Stimulated activated CD4-positive, alpha-beta T cell treated with anti-CD3 and anti-CD28 coated beads, TNF-alpha, amount 100 ng/mL, for 48 hours (primary cell): ENCODE measurements at places on chromosomes 1 and 21.

DNA sequence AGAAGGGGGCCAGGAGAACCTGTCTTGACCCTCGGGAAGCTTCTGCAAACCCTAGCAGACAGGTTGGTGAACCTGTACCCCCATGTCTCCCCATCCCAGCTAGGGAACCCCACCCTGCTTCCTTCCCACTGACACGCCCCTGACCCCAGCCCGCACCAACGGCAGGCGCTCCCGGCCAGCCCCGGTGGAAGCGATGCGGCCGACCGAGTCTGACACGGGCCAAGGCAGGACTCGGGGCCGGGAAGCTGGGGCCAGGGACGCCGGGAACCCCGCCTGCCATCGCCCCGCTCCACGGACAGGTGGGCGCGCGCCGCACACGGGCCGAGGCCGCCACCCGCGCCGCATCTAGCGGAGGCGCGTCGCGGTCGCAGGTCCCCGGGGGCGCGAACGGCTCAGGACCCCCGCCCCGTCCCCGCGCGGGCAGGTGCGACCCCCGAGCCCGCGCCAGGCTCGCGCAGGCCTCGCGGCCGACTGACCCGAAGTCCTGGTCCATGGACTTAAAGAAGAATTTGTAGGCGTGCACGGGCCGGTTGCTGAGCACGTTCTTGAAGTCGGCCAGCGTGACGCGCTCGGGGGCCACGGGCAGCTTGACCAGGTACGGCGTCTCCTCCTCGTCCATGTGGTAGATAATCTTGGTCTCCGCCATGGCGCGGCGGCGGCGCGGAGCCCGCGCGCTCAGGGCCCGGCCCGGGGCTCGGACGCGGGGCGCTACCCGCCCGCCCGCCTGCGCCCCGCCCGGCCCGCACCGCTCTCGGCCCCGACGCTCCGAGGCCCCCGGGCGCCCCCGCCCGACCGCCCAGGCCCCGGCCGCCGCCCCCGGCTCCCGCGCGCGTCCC, 580 bp downstream of the DVL1 start:
- DNase-seq = no peak

GRCh38 chr21:37231249-37231645, 35.9 kb downstream of the VPS26C start:
- DNase-seq = no peak

GRCh38 chr1:33502726-33503125, 30.3 kb downstream of the ZSCAN20 start:
- no peak for DNase-seq

- DNase-seq = no peak
Observed at GRCh38 chr1:230570724-230571360, 71.4 kb upstream of the COG2 start.

- no peak for DNase-seq
Observed at GRCh38 chr1:166485620-166486019, 318.8 kb upstream of the FAM78B start.

GRCh38 chr1:247679639-247680038, at the start of gene OR13G1:
Gene OR13G1, minus strand, starts transcription at chr1:247679739. Its CDS starts 6,698 bp downstream, at chr1:247673041.
- DNase-seq = no peak

DNA sequence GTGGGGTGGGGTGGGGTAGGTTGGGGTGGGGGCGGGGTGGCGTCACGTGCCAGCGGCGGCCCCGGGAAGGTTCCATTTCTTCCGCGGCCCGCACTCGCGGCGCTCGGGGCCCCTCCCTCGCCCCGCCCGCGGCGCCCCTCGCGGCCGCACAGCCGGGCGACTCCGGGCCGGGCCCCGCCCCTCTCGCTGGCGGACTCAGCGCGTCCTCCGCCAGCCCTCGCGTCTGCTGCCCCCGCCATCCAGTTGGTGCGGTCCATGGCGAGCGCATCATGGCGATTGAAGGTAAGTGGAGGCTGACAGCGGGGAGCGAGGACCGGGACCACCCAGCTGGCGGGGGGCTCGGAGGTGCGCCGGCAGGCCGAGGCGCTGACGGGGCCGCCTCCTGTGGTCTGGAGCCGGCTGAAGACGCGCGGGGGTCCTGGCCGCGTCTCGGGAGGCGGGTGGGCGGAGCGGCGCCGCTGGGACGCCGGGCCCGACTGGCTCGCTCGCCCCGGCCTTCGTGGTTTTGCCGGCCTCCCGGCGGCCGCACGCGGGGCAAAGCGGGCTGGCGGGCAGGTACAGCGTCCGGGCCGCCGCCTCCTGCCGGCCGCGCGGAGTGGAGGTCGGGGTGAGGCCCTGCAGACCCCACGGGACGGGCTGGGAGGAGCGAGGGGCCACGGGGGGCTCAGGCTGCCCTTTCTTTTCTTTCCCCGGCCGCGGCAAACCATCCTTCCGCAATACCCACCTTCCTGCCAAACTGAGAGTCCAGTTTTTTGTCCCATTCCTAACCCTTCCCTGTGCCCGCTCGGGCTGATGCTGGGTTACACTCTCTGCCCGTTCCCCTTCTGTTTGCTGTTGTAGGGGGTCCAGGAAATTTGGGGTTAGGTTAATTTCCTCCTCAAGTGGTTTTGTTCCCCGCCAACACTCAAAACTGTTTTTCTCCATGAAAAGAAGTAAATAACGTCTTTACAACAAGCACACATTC, at the start of gene SYT14:
SYT14 (plus strand) TSS at position 222 of the 964 bp plus-strand sequence; CDS start at position 270, 48 bp downstream.
- DNase-seq = no peak

DNA sequence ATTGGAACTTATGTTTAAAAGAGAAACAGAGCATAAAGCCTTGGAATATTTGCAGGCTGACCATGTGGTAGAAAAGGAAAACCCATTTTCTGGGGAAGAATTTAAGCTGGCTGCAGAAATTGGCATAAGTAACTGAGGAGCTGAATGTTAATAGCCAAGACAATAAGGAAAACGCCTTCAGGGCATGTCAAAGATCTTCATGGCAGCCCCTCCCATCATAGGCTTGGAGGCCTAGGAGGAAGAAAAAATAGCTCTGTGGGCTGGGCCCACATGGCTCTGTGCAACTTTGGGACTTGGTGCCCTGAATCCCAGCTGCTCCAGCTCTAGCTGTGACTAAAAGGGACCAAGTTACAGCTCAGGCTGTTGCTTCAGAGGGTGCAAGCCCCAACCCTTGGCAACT, 51.5 kb downstream of the CTH start:
- DNase-seq = no peak

GRCh38 chr1:238681021-238681420, 705.3 kb upstream of the CHRM3 start:
- DNase-seq = no peak

DNA sequence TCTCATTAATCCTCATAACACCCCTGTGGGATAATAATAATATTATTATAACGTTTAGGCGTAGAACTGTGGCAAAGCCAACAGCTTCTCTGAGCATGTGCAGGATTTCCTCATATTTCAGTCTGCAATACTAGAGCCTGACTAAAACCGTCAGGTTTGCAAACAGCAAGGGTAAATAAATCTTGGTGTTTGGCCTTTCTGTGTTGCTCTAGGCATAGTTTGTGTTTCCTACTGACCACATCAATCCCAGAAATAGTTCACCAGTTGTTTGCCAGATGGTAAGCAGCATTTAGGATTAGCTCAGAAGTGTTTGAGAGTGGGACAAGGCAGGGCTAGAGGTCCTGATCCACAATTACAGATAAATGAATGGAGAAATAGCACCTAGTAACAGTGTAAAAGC, 2.8 kb upstream of the KCNA3 start:
- no peak for DNase-seq

GRCh38 chr1:32471695-32472362, 7.0 kb downstream of the ZBTB8B start:
- DNase-seq = no peak

DNA sequence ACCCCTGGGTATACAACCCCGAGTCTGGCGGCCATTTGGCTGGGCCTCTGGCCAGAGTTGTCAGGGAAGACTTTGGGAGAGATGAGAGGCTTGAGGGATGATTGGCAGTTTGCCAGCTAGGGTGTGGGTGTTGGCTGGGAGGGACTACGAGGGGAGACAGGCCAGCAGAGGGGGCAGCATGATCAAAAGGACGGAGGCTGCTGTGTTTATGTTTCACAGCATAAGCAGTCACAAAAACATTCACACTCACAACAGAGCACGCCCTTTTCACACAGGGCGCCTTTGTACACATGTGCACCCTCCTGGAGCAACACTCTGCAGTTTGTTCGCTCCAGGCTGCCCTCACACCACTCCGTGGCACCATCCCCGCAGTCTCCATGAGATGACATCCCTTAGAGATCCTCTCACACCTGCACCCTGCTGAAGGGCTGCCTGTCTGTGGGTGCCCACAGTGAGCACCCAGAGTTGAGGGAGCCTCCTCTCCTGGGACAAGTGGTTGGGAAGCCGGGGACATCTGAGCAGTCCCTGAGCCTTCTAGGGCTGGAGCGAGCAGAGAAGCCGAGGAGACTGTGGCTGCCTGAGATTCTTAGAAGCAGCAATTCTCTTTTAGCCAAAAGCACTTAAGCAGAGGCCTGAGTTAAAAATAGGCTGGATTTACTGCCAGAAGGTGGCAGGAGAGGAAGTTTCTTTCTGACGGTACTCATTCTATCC, 15.4 kb downstream of the EFNA3 start:
- no peak for DNase-seq

GRCh38 chr21:41916888-41917433, 36.9 kb downstream of the C2CD2 start:
- DNase-seq = no peak

GRCh38 chr1:48960320-48960719, 183.6 kb upstream of the BEND5 start:
- DNase-seq = no peak

DNA sequence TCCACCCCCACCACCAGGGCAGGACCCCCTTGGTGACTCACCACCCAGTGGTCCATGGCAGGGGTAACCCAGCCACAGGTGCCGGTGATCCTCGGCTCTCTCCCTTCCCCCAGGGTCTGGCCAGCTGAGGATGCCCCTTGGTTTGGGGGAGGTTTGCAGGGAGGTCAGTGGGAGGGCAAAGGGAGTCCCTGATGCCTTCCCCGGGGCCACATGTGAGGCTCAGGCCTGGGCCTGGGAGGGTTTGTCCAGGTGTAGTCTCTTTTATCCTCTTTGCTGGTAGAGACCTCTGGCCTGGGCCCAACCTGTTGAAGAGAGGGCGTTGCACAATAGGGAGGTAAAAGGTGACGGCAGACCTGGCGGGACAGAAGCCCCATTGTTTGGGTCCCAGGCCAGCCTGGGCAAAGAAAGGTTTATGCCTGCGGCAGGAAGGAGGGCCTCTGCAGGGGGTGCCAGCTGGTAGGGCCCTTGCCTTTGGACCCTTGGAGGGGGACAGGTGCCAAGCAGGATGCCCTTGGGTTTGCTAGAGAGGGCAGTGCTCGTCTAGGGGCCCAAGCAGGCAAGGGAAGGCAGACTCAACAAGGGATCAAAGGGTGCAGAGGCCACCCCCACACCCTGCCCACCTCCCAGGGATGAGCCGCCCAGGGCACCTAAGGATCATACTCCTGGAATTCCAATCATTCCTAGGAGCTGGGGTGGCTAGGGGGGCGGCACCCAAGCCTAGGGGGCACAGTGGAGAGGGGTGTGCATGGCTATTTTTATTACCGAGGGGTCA, 760 bp upstream of the TINAGL1 start:
- no peak for DNase-seq

GRCh38 chr1:67515324-67516080, 85.3 kb upstream of the SERBP1 start:
- no peak for DNase-seq

DNA sequence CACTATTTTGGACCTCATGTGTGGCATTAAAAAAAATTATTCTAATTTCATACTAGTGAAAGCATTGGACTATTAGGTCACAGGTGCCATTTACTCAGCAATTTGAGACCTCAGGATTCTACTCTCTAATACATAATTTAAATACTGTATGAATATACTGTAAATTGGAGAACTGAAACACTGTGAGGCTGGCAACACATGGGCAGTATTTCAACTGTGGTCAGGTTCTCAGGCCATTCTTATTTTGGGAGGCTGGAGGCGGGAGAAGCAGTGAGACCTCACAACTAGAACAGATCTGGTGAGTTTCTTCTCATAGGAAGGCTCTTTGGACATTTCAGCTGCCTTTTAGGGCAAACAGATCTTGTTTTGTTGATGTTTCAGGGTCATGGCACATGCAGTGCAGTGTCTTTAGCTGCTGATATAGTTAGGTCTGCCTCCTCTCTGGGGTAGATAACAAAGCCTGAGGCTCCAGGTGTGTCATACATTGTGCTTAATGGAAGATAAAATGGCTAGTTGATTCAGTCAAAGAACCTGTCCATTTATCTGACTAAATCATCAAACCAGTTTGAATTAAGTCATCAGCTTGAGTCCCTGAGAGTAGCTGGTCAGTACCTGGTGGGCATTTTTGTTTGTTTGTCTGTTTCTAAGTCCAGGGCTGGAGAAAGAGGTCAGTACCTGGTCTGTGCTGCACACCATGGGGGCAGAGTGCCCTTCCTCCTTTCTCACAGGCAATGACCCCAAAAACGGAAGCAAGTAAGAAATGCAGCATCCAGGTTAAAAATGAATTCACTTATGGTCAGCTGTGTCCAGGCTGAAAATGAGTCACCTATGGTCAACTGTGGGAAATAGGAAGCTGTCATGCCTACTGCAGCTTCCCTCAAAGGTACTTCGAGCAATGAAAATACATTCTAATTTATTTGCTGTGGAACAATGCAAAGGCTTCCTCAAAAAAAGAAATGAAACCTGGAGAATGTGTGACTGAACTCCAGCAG, 216.2 kb downstream of the SDCCAG8 start:
- DNase-seq = no peak

DNA sequence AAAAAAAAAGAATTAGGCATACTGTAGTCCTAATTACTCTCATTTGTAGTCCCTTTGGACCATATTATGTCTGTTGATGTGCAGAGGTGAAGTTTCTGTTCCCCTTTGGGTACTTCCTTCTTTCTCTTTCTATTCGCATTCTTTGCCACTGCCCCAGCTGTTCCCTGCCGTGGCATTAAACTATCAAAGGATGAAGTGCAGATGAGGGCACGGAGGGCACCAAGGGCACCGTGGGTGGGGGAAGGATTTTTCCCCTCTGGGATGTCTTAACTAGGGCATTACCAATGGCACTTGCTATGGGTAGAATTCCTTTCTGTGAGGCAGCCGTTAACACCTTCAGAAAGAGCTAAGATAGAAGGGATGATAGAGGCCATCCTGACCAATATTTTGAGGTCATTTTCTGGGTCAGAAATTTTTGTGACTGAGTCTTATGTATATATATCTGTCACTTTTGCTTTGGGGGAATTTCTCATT, 4.9 kb upstream of the MAPKAPK2 start:
- no peak for DNase-seq

DNA sequence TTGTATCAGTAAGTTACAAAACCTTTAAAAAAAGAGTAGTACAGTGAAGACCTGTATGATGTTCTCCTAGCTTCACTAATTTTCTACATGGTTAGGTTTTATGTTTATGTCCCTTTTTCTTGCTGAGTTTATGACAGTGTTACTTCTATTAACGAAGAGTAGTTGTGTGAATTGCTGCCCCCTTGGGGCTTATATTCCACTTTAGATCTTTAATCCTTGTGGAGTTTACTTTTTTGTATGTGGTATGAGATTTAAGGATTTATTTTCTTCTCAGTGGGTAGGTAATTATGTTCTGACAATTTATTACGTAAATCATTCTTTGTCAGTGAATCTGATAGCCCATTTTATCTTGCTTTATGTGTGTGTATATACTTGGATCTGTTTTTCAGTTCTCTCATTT, 14.8 kb downstream of the KCTD3 start:
- DNase-seq = no peak

- peak; percentile 29 for DNase-seq
Observed at GRCh38 chr21:26169611-26170470, 729 bp downstream of the APP start.
